ENCODE measurements at places on chromosomes 13 and 19.

GRCh38 chr13:41520660-41521630 lies 63.6 kb downstream of the RGCC start:
- no peak for DNase-seq

DNA sequence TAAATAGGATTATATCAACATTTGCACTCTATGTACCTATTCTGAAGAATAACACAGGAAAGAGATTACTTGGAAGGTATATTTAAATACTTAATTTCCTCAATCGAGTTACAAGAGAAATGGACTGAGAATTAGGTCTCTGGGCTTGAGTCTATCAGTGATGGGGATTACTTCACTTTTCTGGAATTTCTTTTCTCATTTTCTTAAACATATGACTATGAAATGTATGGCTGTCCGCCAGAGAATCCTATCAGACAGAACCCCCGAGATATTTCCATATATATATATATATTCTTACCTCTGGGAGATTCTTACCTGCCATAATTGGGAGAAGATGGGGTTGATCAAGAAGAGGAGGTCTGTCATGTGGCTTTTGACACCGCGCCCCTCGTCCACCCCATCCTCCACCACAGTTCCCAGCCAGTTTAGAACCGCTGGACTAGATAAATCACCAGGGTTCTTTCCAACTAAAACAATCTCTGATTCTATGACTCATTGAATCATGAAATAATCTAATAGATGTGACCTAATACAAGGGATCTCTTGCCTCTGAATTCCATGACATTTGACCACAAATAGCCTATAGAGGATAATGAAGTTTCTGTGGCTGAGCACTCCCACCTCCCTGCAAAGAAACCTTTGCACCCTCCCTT lies 231.3 kb downstream of the TBC1D4 start:
- no peak for DNase-seq

GRCh38 chr13:108957369-108958012 lies 328.1 kb downstream of the MYO16 start:
- no peak for DNase-seq

GRCh38 chr13:108360139-108360538 lies 90.6 kb downstream of the TNFSF13B start:
- no peak for DNase-seq

- DNase-seq: no peak
Measured at GRCh38 chr19:40954573-40954972, 36.5 kb upstream of the CYP2B6 start.

DNA sequence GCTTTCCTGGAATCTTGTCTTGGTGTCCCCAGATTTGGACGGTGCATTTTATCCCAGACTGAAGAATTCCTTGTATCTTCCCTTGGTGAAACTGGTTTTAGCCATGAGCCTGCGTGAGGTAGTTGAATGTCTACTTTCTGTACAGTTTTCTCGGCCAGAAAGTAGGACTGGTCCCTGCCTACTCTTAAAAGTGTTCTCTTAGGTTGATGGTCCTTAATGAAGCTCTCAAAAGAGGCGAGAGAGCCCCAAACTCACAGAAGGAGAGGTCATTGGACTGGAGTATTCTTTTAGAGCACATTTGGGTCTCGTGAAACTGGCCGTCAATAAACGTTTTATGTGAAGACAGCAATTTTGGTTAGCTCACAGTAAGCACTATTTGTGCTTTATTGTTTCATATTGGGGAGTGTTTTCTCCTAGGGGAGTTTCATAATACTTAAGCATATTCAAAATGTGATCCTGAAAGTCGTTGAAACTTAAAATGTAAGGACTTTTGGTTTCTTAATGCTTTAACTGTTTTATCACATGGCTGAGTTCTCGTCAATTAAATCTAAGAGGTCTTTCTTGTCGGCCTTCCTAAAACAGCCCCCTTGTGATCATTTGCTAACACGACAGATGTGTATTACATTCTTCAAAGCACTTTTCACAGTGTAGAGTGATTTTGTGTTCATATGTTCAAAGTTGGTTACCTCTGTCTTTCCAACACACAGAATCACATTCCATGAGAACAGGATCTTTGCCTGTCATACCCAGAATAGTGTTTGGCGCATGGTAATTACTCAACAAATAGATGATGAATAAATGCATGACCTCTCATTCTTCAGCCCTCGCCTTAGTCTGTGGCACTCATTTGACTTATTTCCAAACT lies 889 bp downstream of the GTF2F2 start:
- DNase-seq: no peak

GRCh38 chr19:28489776-28490175 lies 723.2 kb downstream of the UQCRFS1 start:
- no peak for DNase-seq

- no peak for DNase-seq
Measured at GRCh38 chr13:111654531-111654930, 334.1 kb downstream of the TEX29 start.

- DNase-seq: no peak
Measured at GRCh38 chr19:55384131-55384919, at the start of gene TMEM238. Gene TMEM238, minus strand, starts transcription at chr19:55384292. Its CDS starts 33 bp downstream, at chr19:55384259.

DNA sequence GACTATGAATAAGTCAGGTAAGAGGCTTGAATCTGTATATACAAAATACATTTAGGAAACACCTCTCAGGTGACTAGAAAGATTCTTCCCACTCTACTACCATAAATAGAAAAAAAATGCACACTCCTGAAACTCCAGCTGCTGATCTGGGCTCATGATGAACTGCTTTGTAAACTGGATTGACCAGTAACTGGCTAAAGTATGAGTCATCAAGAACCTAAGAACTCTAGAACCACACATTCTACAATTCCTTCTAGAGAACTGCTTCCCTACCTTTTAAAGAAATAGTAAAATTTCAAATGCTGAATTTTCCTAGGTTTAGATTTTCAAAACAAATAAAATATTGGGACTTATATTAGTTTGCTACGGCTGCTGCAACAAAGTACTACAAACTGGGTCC lies 55.2 kb downstream of the ELF1 start:
- DNase-seq: no peak

- peak; percentile 95 for DNase-seq
Measured at GRCh38 chr13:66665991-66666390, 564.1 kb downstream of the PCDH9 start.

DNA sequence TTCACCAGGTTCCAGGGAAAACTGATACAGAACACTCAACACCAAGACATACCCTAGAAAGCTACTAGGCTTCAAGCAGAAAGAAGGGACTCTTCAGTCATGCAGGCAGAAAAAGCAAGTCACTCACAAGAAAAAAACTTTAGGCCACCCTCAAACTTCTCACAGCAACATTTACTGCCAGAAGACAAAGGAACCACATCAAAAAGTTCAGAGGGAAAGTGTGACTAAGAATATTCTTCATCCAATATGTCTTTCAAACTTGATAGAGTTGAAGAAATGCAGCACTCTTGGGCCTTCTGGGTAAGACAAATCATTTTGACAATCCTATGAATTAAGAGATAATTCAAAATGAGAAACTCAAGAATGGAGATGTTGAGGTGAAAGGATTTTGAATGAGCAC lies 7.7 kb downstream of the DZIP1 start:
- DNase-seq: no peak

- DNase-seq: no peak
Measured at GRCh38 chr13:63551731-63552130, 2136.1 kb upstream of the PCDH20 start.

GRCh38 chr13:53474878-53475277 lies 446.3 kb downstream of the OLFM4 start:
- no peak for DNase-seq

DNA sequence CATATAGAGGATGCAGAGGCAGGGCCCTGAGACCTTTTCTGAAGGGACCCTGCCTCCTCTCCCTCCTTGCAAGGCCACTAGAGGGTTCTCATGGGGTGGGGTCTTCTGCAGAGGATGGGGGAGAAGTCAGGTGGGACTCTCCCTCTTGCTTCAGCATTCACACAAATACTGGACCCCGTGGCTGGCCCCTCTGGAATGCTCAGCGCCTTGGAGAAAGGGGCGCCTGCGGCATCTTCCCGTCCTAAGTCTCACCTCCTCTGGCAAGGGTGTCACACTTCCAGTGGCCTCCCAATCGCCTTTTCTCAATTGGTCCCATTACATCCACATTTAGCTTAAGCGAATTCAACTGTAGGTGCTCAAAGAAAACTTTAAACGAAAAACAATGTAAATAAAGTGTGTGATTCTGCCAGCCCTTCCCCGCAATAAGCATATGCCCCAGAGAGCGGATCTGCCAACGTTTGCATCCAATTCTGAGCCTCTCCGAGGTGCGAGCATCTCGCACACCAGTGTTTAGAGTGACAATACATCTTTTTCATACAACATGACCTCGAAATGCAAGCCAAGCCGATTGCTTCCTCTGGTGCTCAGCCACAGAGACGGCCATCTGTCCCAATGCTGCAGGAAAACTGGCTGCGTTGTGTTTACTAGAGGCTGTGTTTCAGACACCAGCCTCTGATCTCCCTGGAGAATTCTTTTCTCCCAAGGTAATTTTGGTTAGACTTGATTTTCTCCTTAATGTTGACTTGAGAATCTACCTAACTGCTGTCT lies 69.1 kb upstream of the WASF3 start:
- peak; percentile 74 for DNase-seq

DNA sequence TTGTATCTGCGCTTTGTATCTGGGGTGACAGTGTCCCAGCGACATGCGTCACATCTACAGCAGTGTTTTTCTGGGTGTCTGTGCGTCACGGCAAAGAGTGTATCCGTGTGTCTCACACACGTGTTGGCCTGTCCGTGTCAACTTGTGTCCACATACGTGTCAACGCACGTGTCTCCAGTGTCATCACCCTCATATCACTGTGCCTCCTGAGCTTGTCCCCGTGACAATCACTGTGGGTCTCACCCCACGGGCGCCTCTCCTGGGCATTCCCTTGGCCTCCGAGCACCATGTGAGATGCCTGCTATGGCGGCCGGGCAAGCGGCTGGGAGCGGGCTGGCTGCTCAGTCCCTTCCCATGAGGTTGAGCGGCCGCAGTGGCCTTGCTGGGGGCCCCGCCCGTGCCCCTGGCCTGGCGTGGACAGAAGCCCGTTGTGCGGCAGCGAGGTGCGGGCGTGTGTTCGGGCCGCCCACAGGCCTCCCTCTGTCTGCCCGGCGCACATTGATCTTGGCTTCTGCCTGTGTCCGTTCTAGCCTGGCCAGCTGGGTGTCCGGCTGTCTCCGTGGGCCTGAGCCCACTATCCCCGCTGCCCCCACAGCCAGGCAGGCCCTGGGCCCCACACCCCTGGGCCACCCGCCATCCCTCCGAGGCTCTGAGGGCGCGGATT lies 6.4 kb downstream of the NFIX start:
- DNase-seq: no peak

DNA sequence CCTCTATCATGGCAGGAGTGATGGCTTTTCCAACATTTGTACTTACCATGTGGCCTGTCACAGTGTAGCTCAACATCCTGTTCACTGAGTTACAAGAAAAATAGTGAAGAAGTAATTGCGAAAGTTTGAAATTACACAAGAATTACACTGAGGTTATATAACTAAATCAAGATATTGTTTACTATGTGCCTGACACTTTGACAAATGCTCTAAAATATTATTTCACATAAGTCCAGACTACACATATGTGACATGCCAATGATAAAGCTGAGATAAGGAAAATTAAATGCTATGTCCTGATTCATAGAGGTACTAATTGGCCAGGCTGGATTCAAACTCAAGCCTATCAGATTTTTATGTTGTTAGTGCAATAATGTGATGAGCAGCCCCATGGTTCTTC lies 451.7 kb downstream of the PCDH9 start:
- no peak for DNase-seq
